ENCODE measurements at places on chromosomes 7 and 10.

DNA sequence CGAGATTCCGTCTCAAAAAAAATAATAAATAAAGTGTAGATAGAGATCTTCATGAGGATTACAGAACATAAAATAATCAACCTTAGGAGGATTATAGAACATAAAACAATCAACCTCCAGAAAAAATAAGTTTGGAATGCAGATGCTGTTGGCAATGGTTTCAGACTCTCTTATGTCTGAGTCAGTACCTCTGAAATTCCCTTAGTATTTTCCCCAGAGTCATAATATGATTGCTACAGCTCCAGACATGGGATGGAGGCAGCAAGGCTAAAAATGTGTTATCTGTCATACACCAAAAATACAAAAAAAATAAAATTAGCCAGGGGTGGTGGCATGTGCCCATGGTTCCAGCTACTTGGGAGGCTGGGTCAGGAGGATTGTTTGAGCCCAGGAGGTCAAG is 22.2 kb downstream of the CADPS2 start:
- DNase-seq, result no peak

DNA sequence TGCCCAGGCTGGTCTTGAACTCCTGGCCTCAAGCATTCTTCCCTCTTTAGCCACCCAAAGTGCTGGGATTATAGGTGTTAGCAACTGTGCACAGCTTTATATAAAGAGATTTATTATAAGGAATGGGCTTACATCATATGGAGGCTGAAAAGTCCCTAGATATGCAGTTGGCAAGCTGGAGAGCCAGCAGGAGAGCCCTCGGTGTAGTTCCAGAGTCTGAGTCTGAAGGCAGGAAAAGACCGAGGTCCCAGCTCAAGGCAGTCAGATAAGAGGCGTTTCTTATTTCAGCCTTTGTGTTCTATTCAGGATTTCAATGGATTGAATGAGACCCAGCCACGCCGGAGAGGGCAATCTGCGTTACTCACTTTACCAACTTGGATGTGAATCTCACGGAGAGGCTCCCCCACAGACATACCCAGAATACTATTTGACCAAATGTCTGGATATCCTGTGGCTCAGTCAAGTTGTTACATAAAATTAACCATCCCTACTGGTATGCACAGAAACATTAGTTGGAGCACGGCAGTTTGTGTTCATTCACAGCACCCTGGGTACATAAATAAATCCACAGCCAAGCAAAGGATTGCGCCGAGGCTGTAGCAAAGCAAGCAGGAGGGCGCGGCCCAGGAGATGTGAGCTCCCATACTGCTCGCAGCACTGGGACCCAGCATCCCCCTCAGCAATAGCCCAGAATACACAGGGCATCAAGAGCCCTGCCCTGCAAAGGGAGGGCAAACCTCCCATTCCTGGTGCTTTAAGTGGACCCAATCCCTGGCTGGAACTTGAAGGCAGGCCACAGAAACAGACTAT is 158.4 kb upstream of the ZNF32 start:
- no peak for DNase-seq

GRCh38 chr10:49534670-49535381 is 4.1 kb downstream of the ERCC6 start:
- no peak for DNase-seq

- no peak for DNase-seq
Observed at GRCh38 chr10:118911363-118911762, 118.2 kb upstream of the NANOS1 start.

DNA sequence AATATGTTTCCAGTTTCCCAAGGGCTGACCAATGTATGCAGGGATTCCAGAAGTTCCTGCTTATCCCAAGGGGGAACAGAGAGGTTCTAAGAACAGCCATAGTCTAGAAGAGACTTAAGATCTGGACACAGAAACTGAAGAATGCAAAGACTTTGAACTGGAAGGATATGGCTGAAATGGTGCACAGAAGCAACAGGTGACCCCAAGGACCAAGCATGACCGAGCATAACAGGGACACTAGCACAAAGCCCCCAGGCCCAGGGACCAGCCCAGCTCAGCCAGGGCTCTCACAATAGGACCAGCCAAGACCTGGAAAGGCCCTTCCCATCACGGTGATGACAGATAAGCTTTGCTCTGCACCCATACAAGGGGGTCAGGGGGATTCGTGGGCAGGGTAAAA is 213.0 kb upstream of the KMT2E start:
- DNase-seq, result no peak
